ENCODE measurements at places on chromosomes 2 and 18.

DNA sequence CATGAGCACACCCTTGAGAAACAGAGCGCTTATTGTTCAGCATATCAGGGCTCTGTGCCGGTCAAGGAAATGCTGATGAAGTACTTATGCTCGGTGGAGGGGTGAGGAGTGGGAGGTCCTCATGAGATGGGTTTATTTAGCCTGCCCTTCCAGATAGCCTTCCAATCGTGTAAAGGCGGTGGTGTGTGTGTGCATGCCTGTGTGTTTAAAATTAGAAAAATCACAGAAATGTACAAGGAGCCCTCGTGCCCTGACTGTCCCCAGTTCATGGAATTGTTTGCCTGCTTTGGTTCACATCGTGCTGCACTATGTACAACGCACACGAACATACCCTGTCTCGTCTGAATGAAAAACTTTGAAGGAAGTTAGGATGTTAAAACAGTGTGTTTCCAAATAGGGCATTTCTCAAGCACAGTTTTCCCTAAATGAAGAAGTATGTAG is 158.6 kb downstream of the AQP4 start:
- DNase-seq: no peak

GRCh38 chr2:156704132-156704531 is 268.0 kb downstream of the GPD2 start:
- DNase-seq: no peak

- no peak for DNase-seq
Observed at GRCh38 chr2:189608795-189609422, 28.3 kb upstream of the SLC40A1 start.

DNA sequence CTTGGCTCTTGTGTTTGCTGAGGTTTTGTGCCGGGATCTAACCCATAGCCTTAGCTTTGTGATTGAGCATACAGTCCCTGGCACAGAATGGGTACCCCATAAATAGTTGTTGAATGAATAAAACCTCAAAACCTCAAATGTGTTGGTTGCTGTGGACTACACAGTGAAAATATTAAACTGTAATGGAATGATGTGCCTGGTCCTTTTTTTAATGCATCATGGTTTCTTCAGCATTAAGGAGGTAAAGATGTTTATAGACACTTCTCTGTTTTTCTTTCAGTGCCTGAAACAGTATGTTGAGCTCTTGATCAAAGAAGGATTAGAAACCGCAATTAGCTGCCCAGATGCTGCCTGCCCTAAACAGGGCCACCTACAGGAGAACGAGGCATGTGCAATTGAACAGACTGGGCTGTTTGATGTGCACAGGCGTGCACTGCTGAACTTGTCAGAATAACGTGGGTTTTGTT is 97.0 kb downstream of the RNF144A start:
- no peak for DNase-seq

- no peak for DNase-seq
Observed at GRCh38 chr2:147110317-147110716, 734.5 kb upstream of the ACVR2A start.

DNA sequence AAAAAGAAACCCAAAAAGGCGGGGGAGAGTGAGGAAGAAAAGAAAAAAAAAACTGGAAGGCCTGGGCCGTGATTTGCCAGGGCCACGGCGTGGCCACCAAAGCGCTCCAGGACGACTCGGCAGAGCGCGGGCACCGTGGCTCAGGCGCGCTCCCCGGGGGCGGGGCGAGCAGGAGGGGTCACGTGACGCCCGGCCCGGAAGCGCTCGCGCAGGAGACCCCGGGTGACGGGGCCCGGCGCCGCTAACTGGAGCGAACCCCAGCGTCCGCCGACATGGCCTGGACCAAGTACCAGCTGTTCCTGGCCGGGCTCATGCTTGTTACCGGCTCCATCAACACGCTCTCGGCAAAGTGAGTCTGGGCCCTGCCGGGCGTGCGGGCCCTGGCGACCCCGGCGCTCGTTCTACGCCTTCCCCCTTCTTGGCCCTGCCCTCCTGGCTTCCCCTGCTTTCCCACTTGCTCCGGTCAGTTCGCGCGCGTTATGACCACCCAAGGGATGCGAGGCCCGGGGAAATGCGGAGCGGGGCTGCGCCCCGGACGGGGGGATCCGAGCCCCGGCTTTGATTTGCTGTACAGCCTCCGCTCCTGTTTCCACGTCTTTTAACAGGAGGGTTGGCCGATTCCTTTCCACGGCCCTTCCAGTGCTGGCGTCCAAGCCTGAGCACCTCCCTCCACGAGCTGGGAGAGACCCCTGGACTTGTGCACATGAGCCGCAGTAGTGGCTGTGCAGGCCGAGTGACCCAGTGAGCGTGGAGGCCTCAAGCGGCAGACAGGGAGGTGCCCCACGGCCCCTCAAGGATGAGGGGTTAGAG is at the start of gene SLC35F6:
Gene SLC35F6 (plus strand): TSS at position 207 of the 810 bp plus-strand sequence. CDS start 66 bp downstream, at position 273.
- DNase-seq: peak; percentile 82

- DNase-seq: no peak
Observed at GRCh38 chr2:119711352-119711751, 32.4 kb downstream of the TMEM177 start.

- no peak for DNase-seq
Observed at GRCh38 chr2:104939570-104940217, 85.8 kb downstream of the POU3F3 start.

DNA sequence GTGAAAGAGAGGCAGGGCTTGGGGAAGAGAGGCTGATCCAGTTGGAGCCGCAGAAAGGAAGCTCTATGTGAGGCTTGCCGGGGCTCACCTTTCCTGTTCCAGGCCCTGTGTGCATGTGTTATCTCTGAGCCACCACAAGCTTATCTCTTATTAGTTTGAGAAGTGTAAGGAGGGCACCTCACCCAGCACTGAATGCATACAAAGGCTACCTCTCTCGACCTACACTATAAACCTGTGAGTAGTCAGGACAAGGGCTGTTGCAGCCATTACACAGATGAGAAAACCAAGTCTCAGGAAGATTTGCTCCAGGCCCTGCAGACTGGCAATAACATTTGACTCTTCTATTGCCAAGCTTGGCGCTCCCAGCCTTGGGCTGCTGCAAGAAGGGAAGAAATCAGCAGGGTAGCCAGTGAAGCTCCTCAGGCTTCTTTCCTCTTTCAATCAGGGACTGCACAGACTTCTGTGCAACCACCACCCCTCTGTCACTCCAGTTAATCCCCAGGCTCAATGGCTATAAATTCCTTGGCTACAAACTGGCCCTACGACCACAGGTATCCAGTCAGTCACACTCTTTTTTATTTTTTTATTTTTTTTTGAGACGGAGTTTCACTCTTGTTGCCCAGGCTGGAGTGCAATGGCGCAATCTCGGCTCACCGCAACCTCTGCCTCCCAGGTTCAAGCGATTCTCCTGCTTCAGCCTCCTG is 73.8 kb downstream of the CLHC1 start:
- no peak for DNase-seq

GRCh38 chr2:196836440-196836839 is 27.3 kb upstream of the C2orf66 start:
- DNase-seq: no peak

- no peak for DNase-seq
Observed at GRCh38 chr2:213129311-213129710, 22.1 kb downstream of the IKZF2 start.

- no peak for DNase-seq
Observed at GRCh38 chr2:144441711-144442141, 78.2 kb downstream of the ZEB2 start.

GRCh38 chr2:66890166-66890742 is 455.3 kb downstream of the MEIS1 start:
- DNase-seq: no peak

GRCh38 chr2:168024459-168024858 is 222.9 kb downstream of the STK39 start:
- DNase-seq: no peak

DNA sequence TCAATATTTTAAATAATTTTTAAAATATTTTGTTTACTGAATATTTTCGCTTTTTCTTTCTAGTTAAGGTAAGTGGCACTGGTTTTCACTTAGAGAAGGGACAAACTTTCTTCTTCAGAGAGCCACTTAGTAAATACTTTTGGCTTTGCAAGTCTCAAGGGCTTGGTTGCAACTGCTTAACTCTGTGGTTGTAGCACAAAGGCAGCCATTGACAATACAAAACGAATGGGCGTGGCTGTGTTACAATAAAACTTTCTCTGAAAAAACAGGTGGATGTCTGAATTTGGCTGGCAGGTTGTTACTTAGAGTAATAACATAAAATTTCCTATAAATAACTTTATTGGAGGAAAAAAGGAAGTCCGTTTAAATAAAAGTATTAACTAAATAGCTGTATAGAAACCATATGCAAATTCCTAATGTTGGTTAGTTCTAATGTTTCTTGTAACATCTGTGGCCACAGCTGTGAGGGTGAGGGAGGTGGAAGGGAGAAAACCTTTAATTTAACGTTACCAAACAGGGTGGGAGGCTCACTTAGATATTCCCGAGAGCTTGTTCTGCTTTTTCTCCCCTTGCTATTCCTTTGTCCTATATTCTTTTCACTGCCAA is 62.4 kb upstream of the TNP1 start:
- DNase-seq: no peak

DNA sequence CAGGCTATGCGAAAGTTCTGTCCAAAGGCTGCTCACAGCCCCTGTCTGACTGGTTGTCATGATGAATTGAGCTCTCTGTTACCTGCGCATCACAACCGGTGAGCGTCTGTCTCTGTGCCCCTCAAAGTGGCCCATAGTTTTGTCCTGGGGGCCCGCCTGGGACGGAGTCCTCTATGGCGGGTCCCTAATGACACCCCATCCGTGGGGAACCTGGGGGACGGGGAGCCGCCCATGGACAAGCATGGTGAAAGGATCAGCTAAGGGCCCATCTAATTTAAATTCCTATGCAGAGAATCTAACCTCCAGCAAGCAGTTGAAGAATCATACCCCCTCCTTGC is 473 bp downstream of the ELMOD3 start:
- DNase-seq: no peak

- no peak for DNase-seq
Observed at GRCh38 chr2:48183276-48183675, 277.0 kb upstream of the FBXO11 start.

DNA sequence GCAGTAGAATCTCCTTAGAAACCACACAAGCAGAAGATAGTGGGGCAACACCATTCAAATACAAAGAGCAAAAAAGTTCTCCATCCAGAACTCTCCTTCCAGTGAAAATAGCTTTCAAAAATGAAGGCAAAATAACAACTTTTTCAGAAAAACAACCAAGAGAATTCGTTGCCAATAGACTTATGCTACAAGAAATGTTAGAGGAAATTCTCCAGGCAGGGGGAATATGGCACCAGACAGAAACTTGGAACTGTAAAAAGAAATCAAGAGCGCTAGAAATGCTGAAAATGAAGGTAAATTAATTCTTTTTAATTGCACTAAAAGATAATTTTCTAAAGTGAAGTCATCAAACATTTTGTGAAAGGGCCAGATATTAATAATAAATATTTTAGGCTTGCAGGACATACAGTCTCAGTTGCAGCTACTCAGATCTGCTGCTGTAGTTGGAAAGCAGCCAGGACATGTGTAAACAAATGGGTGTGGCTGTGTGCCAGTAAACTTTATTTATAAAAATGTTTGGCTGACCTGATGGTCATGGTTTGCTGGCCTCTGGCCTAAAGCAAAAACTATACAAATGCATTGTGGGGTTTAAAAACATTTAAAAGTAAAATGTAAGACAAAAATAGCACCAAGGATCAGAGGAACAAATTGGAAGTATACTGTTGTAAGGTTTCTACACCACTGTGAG is 73.7 kb upstream of the TGFA start:
- no peak for DNase-seq

- DNase-seq: no peak
Observed at GRCh38 chr18:5914951-5915350, 19.6 kb upstream of the TMEM200C start.

DNA sequence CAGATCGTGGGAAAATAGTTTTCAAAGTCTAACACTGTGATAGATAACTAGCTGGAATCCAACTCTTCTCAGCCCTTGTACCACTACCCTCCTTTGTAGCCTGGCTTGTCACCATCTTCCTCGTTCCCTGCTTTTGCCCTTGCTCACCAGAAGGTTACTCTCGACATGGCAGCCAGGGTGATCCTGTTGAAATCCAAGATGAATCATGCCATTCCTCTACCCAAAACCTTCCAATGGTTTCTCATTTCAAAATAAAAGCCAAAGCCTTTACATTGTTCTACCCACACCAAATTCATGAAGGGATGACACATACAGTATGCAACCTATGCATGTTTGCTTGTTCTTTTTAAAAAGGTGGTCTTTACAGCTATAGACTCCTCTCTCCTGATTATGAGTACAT is 45.7 kb downstream of the STAT4 start:
- DNase-seq: no peak

GRCh38 chr2:105278654-105279053 is 37.1 kb downstream of the GPR45 start:
- no peak for DNase-seq

DNA sequence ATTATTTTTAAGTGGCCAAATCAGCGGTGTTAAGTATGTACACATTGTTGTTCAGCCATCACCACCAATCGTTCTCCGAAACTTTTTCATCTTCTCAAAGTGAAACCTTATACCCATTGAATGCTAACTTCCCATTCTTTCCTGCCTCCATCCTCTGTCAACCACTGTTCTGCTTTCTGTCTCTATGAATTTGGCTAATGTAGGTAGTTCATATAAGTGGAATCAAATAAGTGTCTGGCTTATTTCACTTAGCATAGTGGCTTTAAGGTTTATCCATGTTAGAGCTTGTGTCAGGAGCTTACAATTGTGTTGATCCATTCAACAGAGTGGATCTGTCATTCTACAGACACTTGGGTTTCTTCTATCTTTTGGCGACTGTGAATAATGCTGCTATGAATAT is 192.1 kb downstream of the WDR7 start:
- no peak for DNase-seq

- no peak for DNase-seq
Observed at GRCh38 chr2:239224955-239225354, 175.9 kb downstream of the HDAC4 start.

DNA sequence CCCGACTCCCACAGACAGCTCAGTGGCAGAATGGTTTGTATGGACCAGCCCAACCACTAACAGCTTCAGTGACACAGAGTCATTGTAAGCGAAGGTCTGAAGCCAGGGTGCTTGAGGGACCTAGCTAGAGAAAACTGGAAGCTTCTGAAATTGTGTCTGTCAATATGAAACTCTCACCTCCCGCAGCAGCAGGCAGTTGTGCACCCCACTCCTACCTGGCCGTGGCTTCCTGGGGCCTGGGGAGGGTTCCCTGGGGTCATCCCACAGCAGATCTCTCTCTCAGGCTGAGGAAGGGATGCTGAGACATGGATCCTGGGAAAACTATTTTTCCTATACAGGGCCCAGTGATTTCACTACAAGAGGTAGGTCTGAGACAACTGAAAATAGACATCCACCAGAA is 229.5 kb downstream of the TFCP2L1 start:
- DNase-seq: no peak

- no peak for DNase-seq
Observed at GRCh38 chr2:100259106-100259505, 63.2 kb downstream of the LONRF2 start.
